ENCODE measurements at places on chromosomes 4 and X. TPM values are rescaled to one million over a fixed set of nuclear protein-coding genes. Genes with fewer than 3 reads are reported as not detected.

DNA sequence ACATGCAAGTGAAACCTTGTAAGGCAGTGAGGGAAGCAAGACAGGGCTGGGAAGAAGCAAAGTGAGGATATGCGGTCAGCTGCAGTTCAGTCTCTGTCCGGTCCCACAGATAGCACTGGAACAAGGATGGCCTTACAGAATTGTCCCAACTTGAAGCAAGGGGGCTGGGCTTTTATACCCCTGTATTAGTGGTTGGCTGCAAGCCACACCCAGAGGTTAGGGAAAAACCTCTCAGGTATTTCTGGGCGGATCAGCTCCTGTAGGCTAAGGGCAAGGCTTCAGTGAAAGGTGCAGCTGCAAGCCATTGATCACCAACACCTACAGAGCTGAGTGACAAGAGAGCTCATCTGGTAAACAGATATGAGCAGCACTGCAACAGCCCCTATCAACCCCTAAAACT is 89.0 kb downstream of the KDR start:
- H3K4me1 ChIP-seq = peaks cover 20% of the 10 kb centered on the region
- H3K36me3 ChIP-seq = no peaks in the 10 kb centered on the region
- peak; percentile 72 for DNase-seq

The CXCL3 gene
- total RNA-seq = 2.9 TPM

DNA sequence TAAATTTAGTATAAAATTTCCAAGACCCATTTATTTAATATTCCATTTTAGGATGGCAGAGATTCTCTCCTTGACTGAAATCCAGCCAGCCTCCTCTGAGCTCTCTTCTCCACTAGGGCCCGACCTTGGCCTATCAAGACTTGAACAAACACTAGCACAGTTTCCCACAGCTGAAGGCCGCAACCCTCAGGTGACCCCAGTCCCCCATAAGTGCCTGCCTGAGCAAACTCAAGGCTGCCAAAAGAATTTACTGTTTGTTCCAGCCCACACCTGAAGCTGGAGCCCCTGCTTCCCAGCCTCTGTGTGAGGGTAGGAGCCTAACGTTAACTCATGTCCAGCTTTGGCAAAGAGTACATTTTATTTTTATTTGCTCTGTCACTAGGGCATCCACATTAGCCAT is 629.0 kb upstream of the ZFP42 start:
- H3K27me3 ChIP-seq = no peaks in the 10 kb centered on the region
- H3K4me1 ChIP-seq = no peaks in the 10 kb centered on the region
- no peak for DNase-seq

The LRAT gene
- 8.7 TPM for total RNA-seq

The CABS1 gene
- 2.5 TPM for total RNA-seq

The FRMD7 gene
- not detected for total RNA-seq

GRCh38 chr4:151905197-151905596 is 144.4 kb upstream of the GATB start:
- H3K27me3 ChIP-seq = peaks cover 9% of the 10 kb centered on the region
- no peak overlapping the region for H3K27ac ChIP-seq
- H3K4me3 ChIP-seq = no peak overlapping the region
- no peaks in the 10 kb centered on the region for H3K36me3 ChIP-seq
- no peaks in the 10 kb centered on the region for H3K4me1 ChIP-seq
- no peak for DNase-seq

DNA sequence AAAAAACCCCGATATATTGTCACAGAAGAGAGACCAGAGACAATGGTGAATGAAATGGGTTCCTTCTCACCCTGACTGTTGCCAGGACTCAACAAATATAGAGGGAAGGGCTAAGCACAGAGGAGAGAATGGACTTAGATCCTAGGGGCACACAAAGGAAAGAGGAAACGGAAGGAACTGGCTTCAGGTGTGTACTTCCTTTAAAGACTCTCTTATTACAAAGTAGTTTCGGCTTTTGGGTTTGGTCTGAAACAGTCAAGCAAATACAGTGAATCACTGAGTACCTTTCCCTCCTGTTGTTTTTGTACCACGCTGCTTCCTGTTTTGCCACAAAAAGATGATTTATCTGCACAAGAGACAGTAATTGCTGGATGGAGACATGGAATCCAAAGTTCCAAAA is 46.1 kb upstream of the S100G start:
- H3K27ac ChIP-seq = no peak overlapping the region
- peaks cover 6% of the 10 kb centered on the region for H3K4me1 ChIP-seq
- no peak overlapping the region for H3K4me3 ChIP-seq
- no peak for DNase-seq
- no peaks in the 10 kb centered on the region for H3K27me3 ChIP-seq

GRCh38 chr4:38011511-38012162 is 51.4 kb downstream of the PTTG2 start:
- H3K4me3 ChIP-seq = no peak overlapping the region
- peaks cover 14% of the 10 kb centered on the region for H3K36me3 ChIP-seq
- no peak for DNase-seq
- H3K4me1 ChIP-seq = peaks cover 12% of the 10 kb centered on the region

All from endodermal cell (in vitro differentiated cells).